Stimulated activated CD4-positive, alpha-beta T cell treated with anti-CD3 and anti-CD28 coated beads, Interleukin-4, amount 100 ng/mL, for 1 hour (primary cell): ENCODE measurements at places on chromosomes 16 and 17.

DNA sequence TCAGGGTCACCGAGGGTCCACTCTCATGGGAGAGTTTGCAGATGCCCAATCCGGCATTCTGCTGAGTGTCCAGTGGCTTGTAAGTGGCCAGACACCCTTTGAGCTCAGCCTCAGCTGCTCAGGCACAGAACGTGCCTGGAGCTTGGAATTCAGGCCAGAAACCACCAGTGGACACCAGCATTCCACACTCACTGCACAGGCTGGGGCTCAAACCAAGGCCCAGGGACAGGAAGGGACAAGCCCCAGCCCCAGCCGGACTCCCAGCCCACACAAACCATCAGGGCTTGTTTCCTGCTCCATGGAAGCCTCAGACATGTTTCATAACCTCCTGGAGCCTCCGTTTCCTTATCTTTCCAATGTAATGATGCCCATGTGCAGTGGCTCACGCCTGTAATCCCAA lies 5.0 kb upstream of the NPRL3 start:
- DNase-seq, result no peak

DNA sequence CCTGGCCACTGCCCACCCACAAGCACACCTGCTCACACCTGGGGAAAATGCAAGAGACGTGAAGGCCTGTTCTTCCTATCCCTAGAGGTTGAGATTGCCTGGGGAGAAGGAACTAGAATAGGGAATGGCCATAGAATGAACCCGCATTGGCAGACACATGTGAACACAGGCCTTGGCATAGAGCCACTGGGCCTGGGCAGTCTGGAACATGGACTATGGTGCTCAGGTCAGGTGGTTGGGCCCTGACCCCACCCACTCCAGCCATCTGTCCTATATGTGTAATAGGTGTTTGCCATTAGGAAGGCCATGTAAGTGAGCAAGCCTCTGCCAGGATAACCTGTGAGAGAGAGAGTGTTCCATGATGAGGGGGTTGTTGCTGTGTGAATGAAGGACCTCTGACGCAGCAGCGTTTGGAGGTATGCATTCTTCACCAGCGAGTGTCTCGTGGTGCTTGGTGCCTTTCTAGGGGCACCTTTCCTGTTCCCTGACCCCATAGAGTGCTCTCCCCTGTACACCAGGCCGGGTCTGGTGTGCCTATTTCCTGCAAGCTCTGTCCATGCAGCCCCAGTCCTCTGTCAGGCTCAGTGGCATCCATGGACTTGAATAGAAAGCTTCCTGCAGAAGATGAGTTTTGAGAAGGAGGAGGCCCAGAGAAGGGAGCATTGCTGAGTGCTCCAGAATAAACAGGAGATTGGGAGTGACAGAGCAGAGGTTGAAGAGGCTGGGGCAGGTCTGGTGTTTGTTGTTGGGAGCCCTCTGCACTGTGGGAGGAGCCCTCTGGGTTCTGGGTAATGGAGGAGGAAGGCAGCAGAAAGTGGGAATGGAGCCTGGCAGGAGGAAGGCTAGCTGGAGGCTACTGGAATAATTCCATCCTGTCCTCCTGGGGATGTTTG lies 15.6 kb downstream of the CTRL start:
- no peak for DNase-seq

GRCh38 chr16:4365014-4365406 lies 6.6 kb upstream of the VASN start:
- no peak for DNase-seq

GRCh38 chr16:11049396-11050059 lies 105.2 kb downstream of the CLEC16A start:
- DNase-seq, result no peak

DNA sequence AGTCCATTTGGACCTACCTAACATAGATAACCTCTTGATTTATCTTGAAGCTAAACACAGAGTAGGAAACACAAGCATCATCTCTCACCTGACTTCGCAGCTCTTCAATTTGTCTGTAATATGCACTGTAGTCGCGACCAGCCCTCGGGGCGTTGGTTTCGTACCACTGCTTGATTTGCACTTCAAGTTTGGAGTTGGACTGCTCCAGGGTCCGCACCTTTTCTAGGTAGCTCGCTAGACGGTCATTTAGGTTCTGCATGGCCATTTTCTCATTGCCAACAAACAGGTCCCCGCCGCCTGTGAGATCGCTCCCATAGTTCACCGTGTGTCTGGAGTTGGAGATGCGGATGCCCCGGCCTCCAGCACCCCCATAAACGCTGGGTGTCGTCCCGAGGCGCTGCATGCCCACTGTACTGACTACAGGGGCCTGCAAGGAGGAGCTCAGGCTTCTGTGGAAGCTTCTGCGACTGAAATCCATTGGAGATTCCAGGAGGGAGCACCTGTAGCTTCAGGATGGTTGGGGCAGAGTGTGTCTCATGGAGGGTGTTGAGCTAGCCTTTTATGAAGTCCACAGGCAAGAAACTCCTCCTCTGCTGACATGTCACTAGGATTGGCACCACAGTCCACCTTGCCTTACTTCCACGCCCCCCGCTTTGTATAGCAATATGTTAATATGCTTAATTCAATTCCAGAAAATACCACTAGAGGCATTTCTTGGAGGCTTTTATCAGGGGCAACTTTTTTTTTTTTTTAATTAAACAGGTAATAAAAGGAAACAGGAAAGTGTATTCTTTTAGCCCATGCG lies at the start of gene KRT20:
Gene KRT20 (minus strand): TSS at position 535 of the 805 bp plus-strand sequence. CDS start 57 bp downstream, at position 478.
- DNase-seq, result no peak

- DNase-seq, result no peak
These were observed 60.5 kb downstream of the CREBBP start for GRCh38 chr16:3819746-3820724.

DNA sequence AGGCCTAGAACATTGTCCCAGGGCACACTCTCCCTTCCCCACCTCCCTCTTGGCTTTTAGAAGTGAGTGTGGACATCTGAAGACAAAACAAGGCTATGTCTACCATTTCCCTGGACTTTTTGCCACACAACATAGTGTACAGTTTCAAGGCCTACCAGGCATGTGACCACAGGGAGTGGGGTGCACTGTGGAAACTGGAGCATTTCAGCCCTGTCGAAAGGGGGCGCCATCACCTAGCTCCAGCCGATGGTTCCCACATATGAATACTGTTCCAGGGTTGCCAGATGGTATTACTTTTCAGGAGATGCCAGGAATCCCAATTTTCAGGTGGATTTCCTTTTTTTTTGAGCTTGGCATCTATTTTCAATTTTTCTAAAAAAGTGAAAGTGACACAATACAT lies 140.7 kb downstream of the KATNIP start:
- no peak for DNase-seq

- no peak for DNase-seq
These were observed 97.8 kb downstream of the CLEC16A start for GRCh38 chr16:11042191-11042590.

DNA sequence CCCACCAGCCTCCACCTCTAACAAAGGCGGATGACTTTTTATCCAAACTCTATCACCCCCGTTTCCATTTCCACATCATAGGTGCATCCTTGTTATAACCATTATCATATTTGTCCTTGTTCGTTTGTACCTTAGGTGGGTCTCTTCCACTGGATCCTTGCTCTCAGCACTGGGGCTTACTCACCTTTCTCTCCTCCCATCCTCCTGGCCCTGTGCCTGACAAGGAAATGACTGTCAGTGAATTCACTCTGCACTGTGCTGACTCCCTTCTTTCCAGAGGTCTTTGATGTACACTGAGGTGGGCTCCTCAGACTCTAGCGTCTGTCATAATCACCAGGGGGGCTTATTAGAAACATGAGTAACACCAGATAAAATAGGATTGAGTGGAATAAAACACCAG lies 3.1 kb downstream of the GSG1L2 start:
- no peak for DNase-seq

- DNase-seq, result no peak
These were observed 44.1 kb upstream of the RPL38 start for GRCh38 chr17:74159226-74159840.

DNA sequence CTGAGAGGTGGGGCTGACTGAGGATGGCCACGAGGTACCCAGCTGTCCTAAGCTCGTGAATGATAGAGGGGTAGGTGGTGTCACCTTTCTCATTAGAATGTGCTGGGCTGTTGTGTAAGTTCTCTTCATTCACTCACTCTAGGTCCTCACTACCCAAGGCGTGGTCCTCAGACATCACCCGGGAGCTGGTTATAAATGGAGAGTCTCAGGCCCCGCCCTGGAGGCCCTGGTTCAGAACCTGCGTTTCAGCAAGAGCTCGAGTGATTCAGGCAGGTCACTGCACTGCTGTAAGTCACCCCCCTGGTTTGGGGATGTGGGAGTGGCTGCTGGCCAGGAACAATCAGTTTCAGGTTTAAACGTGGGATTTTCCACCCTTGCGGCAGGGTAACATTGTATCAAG lies 139.8 kb downstream of the FOXL1 start:
- DNase-seq, result no peak

DNA sequence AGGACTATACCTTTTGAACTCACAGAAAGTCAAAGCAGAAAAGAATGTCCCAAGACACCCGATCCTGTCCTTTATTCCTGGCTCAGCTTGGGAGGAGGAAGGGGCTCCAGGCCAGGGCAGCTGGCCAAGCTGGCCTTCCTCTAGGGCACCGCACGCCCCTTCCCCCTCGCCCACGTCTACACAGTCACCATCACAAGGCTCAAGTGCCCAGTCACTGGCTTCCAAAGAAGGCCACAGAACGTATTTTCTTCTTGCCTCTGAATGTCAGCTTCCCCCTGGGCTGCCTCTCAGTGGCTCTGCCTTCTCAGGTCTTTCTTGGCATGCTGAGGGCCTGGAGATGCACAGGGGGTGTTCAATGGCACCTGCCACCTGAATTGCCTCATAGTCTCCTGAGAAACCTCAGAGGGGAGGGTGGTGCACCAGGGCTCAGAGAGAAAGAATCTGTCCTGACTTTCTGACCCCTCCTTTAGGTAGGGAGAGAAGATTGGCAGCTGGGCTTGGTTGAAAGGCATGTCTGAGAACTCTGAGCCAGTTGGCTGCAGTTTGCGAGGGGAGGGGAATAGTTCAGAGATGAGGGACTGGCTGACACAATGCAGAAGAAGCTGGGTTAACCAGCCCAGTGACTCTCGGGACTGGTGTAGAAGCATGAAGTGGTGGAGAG lies 2.1 kb downstream of the DHRS11 start:
- no peak for DNase-seq

- DNase-seq, result no peak
These were observed 5.5 kb upstream of the MXRA7 start for GRCh38 chr17:76716146-76716838.

DNA sequence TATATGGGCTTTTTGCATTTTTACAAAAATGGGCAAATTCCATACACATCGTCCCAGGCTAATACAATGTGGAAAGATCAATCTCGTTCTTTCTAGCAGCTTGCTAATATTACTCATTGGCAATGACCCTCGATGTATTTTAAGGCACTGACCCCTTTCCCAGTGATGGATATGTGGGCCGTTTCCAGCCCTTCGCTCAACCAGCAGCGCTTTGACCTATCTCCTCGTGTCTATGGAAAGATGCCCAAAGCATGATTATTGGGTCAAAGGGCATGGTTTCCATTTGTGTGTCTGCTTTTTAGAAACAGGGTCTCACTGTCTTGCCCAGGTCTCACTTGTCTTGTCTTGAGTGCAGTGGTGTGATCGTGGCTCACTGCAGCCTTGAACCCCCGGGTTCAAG lies 273.8 kb downstream of the MRTFB start:
- no peak for DNase-seq

DNA sequence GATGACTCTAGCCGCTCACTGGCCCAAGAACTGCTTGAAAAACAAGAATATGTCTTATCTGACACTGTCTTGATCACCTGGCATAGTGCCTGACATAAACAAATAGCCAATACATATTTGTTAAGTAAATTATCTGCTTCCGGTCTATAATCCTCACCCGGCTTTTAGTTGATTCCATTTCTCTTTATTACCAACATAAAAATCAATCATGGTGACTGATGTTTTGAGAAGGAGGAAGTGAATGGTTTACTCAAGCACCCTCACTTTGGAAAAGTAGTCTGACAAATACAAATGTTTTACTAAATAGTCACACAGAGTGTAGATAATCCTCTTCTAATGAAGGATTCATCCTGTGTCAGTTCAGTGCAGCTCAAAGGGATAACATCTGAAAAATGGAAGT lies 47.0 kb downstream of the SKAP1 start:
- DNase-seq, result no peak

DNA sequence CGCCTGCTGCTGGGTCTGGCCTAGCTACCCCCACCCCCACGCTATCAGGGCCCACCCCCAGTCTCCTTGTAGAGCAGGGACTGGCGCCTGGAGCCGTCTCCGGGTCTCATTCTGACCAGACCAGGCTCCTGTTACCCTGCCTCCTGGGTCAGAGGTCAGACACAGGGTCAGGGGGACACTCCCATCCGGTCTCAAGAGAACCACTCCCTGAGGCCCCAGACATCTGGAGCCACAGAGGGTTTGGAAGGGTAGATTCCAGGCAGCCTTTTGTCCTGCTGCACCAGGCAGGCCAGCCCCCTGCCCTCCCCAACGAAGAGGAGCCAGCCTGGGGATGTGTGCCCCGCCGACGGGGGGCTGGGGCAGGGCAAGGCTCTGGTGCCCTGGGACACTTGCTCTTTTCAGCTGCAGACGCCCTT lies 944 bp upstream of the WFIKKN1 start:
- no peak for DNase-seq

DNA sequence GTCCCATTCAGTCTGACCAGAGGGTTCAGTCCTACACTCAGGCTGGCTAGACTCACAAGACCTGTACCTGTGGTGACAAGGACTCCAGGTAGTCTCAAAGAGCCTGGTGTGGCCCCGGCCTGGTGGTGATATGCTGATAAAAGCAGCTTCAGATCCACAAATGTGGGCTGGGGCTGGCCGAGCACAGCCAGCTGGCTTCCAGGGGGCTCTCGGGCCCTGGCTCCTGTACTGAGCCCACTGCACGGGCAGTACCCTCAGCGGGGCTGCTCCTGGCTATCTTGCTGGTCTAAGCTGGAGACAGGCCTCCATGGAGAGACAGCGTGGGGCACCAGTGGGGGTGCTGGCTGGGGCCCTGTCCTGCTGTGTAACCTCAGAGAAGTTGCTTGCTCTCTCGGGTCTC lies 4.3 kb downstream of the SMIM5 start:
- no peak for DNase-seq

DNA sequence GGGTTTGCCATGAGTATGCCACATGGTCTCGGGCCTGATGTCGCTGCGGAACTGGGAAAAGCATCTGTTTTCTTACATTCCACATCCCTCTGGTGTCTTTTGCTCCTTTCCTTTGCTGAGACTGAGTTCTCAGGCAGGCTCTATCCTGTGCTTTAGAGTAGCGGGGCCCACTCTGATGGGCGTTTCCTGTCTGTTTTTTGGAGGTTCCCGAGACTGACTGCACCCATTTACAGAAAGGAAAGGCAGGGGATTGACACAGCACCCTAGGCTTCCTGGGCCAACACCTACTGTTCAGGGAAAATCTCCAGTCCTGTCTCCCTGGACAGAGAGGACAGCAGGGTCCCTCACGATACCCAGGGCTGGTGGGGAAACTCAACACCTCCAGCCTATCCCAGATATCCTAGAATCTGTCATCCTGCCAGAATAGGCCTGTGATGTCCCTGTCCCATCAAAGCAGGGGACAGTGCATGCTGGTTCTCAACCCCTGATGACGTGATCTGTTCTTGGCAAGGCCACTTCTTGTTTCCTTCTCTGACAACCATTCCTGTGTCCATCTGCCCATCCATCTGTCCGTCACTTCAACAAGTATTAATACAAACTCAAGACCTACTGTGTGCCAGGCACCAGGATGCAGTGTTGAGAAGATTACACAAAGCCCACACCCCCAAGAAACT lies 42.2 kb downstream of the ACTG1 start:
- no peak for DNase-seq
